GM12891 (cell line): ENCODE measurements at places on chromosomes 1 and 21.

DNA sequence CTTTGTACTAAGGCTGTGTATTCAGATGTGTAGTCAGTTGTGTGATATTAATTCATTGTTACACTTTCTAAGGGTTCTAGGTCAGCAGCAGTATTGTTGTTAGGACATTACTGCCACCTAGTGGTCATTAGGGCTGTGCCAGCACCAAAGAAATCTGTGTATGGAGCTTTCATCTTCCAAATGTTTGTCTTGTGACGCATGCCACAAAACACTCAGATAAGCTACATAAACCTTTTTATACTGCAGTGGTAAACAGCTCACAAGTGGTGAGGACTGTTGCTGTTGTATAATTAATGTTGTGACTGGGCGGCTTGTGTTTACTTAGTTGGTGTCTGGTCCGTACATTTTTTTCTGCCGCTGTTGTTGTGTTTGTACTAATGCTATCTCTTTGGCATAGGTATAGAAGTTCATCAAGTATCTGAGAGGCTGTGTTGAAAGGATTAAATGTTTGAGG, 51.7 kb downstream of the S1PR1 start:
- DNase-seq = no peak

DNA sequence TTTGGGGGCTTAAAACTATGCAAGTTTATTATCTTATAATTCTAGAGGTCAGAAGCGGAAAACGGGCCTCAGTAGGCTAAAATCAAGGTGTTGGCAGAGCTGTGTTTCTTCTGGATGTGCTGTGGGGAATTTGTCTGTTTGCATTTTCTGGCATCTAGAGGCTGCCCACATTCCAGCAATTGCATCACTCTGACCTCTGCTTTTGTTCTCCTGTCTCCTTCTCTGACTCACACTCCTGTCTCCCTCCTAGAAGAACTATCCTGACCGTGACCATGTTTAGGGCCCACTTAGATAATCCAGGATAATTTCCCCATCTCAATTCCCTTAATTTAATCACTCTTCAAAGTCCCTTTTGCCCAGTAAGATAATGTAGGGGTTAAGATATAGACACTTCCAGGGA, 127.4 kb upstream of the DEPDC1 start:
- no peak for DNase-seq

DNA sequence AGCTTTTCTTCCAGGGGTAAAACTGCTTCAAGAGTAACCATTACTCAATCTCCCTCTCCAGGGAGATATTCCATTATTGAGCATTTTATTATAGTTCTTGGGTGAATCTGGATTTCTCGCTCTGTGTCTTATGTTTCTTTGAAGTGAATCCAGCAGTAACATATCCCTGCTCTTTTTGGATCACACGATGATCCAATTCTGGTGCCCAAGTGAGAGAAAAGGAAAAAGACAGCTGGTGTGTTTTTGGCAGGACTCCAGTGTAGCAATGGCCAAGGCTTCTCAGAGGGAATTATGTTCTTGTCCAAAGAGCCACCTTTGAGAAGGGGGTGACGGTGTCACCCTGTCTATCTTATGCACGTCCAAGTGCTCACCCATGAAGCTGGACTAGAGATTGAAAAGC, 140.3 kb upstream of the ERRFI1 start:
- DNase-seq = no peak

GRCh38 chr1:25651824-25652741, 35.5 kb downstream of the MAN1C1 start:
- no peak for DNase-seq

DNA sequence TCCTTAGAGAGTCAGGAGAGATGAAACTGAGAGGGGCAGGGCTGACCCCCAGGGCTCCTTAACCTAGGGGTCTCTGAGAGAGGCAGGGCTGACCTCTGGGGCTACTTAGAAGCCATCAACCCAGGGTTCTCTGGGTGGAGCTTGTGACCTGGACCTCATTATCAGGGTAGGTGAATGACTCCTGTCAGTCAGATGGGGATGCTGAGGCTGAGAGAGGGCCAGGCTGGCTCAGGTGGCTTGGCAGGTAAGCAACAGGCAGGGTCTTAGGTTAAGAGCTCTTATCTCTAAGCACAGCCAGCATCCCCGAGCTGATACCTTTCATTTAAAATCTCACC, 160.9 kb downstream of the PTPRU start:
- DNase-seq = no peak

DNA sequence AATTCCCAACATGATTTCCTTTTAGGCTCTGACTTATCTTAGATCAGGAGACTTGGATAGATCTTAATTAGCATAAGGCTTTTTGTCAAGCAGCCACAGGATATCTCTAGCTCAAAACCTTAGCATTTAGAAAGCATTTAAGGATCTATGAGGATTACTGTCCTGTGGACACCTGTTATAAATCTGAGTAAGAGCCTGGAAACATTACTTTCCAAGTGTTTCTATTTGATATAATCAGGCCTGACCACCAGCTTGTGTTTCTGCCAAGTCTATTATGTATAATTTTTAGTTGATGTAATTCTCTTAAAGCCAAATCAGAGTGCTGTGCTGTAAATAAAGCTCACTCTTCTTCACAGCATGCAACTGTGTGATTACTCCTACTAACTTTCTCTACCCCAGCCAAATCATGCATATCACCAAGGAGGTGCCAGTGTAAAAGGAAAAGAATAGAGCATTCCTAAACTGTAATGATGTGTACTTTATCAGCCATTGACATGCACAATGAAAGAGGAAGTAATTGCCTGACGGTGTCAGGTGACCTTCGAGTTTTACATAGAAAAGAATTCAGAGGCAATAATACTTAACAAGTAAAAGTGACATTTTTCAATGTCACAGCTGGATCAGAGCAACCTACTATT, 309.9 kb upstream of the PRMT6 start:
- no peak for DNase-seq

DNA sequence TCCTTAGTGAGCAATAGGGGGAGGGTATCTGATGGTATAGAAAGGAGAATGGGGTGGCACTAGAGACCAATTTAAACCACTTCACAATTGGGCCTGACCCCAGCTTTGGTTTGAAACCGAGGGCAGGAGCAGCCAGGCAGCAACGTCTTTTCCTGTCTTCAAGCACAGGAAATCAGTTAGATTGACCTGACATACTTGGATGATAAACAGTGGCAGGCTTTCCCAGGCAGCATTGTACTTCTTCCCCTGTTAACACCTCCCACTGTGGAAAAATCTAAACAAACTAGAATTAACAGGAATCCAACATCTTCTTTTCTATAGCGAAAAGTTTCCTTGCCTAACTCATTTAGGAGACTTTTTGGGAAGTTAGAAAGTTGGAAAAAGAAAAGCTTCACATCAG, 40.6 kb downstream of the SELL start:
- DNase-seq = no peak

DNA sequence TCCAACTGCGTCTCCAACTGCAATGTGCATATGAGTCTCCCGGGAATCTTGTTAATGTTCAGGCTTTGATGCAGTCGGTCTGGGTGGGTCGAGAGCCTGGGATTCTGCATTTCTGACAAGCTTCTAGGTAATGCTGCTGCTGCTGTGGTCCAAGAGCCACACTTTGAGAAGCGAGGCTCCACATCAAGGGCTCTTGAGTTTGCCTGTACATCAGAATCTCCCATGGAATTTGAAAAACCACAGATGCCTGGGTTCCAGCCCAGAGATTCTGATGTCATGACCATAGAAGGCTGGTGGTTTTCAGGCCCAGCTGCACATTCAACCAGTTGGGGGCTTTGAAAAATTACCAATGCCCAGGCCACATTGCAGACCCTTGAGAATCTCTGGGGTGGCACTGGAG, 93.9 kb upstream of the TARDBP start:
- DNase-seq = no peak

DNA sequence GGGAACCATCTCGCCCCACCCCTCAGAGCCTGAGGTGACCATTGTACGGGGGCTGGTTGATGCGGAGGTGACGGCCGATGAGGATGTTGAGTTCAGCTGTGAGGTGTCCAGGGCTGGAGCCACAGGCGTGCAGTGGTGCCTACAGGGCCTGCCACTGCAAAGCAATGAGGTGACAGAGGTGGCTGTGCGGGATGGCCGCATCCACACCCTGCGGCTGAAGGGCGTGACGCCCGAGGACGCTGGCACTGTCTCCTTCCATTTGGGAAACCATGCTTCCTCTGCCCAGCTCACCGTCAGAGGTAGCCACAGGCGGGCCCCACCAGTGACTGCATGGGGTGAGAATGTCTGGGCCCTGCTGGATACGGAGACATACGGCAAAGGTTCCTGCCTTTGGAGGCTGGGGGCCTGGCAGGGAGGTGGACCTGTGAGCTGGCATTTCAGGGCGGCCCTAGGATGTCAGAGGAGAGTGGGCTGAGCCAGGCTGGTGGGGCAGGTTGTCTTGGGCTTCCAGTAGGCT, 98.5 kb downstream of the TRIM11 start:
- DNase-seq = no peak

DNA sequence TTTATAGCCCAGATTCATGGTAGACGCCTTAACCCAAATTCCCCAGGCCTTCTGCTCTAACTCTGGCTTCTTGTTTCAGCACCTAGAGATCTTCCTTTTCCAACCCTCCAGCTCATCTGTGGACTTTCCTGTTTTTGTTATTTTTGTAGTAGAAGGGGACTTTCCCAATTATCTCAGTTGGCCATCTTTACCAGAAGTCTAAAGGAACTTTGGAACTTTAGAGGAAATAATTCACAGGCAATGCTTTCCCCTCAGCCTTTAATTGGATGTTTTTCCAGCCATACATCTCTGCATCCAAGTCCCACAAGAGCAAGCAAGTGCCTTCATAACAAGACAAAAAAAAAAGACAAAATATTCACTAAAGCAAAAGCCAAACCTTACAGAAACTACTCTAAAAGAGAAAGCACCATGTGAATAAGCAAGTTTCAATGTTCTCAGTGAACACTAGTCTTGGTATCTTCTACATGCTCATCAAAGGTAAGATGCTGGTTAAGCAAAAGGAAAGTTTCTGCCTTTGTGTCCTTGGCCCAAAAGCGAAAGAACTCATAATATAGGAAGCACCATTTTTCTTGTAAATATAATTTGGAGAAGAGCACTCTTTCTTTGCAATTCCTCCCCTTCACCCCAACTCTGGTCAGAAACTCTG, 377.3 kb downstream of the SETD4 start:
- no peak for DNase-seq

DNA sequence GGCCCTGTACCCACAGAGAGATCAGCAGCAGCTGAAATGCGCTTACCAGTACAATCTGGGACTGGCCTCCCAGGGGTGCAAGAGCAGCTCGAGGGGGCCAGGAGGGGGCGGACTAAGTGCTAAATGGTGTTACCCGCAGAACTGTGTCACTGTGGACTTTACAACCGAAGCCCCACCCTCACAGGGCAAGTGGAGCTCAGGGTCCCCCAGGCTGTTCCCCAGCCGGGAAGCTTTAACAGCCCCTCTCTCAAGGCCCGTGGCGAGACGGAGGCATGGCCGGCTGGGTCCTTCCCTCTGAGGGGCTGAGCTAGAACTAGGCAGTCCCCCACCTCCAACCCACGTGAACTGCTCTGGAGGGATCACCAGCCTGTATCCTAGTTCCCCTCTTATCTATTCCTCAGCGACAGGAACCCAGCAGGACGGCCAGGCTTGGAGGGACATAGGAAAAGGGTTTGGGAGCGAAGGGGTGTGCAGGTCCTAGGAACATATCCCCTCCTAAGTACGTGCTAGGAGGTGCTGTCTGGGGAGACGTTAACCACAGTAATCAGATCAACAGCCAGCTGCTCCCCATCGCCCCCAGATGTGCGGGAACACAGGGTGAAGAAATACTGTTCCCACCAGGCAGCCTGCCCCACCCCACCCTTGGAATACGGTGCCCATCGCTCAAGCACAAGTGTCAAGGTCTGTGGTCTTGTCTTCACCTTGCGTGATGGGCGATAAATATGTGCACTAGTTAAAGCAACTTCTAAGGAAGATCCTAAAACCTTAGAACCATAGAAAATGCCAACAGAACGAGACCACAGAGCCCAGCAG, 24.4 kb downstream of the ZBTB17 start:
- no peak for DNase-seq

- no peak for DNase-seq
Observed at GRCh38 chr1:200624679-200625335, 4.3 kb upstream of the KIF14 start.

DNA sequence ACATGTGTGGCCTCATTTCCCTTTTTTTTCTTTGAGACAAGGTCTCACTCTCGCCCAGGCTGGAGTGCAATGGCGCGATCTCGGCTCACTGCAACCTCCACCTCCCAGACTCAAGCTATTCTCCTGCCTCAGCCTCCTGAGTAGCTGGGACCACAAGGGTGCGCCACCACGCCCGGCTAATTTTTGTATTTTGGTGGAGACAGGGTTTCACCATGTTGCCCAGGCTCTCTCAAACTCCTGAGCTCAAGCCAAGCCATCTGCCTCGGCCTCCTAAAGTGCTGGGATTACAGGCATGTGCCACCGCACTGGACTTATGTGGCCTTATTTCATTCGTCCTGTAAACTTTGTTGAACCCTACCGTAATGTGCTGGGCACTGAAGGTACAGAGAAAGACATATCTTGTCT, 569 bp upstream of the WARS2 start:
- no peak for DNase-seq

DNA sequence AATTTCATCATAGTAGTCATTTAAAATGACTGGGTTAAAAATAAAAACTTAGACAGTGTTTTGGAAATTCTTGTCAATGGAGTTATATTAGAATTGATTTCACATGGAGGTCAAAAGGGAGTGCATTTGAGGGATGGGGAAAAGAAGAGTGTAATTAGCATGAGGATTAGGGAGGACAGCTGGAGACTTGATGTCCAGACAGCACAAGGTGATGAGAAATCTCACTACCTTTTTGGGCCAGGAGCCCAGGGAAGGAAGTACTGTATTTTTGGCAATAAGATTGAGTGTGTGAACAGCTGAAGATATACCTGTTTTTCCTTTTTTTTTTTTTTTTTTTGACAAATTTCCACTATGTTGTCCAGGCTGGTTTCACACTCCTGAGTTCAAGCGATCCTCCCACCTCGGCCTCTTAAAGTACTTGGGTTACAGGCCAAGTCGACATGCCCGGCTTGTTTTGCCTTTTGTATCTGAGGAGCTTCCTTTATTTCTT, 163.6 kb downstream of the PAPPA2 start:
- DNase-seq = no peak

GRCh38 chr1:110542725-110543124, 23.8 kb upstream of the KCNA10 start:
- no peak for DNase-seq

DNA sequence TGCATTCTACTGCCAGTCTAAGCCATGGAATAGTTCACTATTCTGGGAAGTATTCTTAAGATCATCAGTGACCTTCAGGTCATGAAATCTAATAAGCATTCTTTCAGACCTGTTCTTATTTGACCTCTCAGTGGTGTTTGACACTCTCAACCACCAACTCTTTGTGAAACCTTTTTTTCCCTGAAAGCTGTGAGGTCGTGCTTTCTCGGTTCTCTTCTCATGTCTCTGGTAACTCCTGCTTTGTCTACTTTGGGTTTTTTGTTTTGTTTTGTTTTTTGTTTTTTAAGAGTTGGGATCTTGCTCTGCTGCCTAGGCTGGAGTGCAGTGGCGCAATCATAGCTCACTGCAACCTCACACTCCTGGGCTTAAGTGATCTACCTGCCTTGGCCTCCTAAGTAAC, 56.3 kb downstream of the POU2F1 start:
- DNase-seq = no peak
